Spinal cord (tissue), 10 donors: ENCODE measurements at places on chromosomes 13 and 19.

- no peak for DNase-seq
Measured at GRCh38 chr13:72763411-72763810, 18.3 kb downstream of the DIS3 start.

GRCh38 chr19:12603714-12604113 lies 6.9 kb downstream of the ZNF490 start:
- DNase-seq: no peak

DNA sequence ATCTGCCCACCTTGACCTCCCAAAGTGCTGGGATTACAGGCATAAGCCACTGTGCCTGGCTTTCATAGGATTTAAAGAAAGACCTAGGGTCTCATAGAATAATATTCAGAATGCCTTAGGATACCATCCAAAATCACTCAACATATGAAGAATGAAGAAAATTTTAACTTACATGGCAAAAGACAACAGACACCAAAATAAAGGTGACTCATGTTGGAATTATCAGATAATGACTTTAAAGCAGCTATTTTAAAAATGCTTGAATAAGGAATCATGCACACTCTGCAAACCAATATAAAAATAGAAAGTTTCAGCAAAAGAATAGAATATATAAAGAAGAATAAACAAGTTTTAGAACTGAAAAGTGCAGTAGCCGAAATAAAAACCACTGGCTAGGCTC lies 29.3 kb downstream of the ZNF566 start:
- no peak for DNase-seq

- no peak for DNase-seq
Measured at GRCh38 chr13:44629465-44630183, 53.5 kb upstream of the TSC22D1 start.

GRCh38 chr13:34363266-34363665 lies 545.3 kb downstream of the RFC3 start:
- no peak for DNase-seq

DNA sequence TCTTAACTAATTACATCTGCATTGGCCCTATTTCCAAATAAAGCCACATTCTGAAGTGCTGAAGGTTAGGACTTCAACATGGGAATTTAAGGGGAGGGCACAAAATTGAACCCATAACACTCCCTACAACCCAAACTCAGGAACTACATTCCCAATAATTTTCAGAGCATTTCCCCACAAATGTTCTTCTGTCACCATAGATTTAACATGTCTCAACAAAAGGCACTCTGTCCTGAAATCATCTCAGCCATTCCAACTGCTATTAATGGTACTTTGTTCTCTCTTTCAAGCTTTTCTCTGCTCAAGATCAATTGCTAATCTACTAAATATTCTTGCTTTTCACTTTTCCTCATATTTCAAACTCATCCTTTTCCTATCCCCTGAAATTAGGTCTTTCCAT lies 74.0 kb upstream of the SOX1 start:
- no peak for DNase-seq

GRCh38 chr13:73803997-73804396 lies 330.2 kb downstream of the KLF12 start:
- no peak for DNase-seq

DNA sequence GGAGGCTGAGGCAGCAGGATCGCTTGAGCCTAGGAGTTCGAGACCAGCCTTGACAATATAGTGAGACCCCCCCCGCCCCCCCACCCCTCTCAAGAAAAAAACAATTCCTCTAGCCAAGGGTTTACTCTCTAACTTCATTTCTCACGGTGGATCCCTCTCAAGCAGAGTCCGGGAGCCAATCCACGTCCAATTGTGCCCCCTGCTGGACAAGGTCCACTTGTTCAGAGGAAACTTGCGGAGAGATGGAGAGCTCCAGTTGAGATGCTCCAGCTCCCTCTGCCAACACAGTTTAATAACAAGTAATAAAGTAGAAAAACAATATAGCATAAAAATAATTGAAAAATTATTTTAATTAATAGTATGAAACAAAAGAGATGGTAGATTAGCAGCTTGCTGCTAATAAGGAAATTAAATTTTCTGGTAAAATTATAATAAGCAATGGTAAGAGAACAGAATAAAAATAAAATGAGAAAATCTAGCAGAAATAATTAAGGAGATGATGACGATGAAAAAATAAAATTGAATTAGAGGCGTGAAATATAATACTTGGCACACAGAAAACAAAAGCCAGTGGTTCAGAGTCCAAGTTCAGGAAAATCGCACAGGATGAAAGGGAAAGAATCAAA lies 14.5 kb upstream of the SIGLEC14 start:
- DNase-seq: peak; percentile 94

DNA sequence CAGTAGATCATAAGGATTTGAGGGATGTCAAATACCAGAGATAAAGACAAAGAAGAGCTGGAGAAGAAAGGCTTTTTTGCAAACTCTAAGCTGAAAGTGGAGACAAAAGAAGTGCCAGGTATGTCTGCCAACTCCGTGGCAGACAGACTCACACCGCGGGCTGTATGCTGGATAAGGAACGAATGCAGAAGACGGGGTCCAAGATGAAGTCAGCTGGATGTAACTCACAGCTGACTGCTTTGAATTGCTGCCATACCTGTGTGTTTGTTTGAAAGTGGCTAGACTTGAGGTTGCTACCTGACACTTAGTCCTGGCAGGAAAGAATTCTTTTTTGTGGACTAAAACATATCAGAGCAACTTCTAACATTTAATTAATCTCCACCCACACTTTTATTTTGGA lies 398.8 kb downstream of the DLEU7 start:
- no peak for DNase-seq

DNA sequence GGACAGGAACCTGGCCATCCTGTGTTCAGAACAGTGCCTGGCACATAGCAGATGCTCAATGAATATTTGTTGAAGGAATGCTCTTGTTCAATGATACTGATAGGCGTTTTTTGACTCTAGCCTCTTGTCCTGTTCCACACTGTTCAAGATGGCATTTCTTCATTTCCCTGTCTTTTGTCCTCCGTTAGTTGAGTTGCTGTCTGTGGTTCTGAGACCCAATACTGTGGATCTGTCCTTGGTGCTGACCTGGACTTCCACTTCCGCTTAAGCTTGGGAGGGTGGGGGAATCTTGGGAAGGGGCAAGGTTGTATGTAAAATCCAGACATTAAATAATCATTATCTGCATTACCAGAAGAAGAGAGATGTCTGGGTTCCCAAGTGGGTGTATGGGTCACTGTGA lies 8.3 kb upstream of the KCNN4 start:
- peak; percentile 28 for DNase-seq

DNA sequence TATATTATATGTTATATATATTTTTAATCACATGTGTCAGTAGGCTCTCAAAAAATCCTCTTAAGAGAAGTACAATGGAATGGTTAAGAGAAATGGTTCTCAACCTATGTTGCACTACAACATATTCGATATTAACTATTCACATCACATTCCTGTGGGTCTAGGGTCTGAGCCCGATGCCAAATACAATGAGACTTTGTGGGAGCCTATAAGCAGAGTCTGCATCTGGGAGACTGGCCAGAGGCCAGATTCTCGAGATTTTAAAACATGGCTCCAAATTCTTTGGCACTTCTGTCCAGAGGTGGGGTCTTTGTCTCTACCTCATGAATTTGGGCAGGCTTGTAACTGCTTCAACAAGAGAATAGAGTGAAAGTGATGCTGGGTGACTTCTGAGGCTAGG lies 79.4 kb upstream of the NBEA start:
- DNase-seq: no peak

- peak; percentile 81 for DNase-seq
Measured at GRCh38 chr19:3057275-3057714, 5.0 kb downstream of the TLE5 start.

- DNase-seq: no peak
Measured at GRCh38 chr19:8396185-8396562, 6.0 kb downstream of the RAB11B start.

DNA sequence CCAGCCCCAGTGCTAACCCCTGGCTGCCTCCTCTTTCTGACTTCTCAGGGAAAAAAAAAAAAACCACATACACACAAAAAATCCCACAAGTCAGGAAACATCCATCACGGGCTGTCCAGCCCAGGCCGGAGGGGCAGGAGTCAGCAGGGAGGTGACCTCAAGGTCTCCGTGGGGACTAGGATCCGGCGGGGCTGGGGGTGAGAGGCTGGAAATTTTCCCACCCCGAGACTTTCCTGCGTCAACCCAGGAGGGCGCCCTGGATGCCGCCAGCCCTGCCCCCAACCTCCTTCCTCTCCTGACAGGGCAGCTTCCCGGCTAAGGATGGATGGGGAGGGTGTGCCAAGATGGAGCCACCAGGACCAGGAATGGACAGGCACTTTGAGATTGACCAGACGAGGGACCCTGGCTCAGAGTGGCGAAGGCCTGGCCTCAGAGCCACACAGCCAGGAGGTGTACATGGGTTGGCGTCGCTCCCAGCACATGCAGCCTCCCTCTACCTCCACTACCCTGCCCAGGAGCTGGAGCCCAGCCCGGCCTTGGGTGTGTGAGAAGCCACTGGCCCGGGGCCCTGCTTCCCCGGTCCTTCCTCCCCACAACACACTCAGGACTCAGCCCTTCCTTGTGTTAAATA lies 33.3 kb downstream of the BLOC1S3 start:
- DNase-seq: no peak

DNA sequence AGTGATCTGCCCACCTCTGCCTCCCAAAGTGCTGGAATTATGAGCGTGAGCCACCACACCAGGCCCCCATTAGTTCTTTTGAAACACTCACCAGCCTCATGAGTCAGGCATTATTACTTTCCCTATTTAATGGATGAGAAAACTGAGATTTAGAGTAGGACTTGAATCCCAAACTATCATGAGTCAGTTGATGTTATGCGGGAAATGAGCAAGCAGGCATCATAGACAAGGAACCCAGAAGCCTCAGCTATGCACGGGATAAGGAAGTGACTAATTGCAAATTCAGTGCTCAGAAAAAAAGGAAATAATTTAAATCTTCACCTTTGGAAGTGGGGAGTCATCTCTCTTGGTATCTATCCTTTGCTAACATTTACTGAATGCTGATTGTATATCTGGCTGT lies 217.5 kb downstream of the ABCC4 start:
- no peak for DNase-seq

- DNase-seq: no peak
Measured at GRCh38 chr13:98979012-98979660, 1.3 kb upstream of the DOCK9 start.

- no peak for DNase-seq
Measured at GRCh38 chr13:51494156-51494555, 41.3 kb upstream of the INTS6 start.

DNA sequence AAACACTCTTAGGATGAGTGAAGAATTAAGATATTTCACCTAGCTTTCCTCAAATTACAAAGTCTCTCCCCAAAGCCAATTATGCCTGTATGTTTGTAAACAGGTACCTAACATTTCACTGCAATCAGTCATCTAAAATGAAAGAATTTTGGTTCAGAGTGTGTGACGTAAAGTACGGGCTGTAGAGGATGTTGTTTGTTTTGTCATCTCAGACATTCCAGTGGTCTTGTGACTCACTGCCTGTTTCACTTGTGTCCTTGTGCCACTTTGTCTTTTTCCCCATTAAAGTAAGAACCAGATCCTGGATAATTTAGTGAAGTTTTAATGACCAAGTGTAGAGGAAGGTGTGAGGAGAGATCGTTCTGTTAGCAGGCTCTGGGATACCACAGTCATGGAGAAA lies 28.6 kb upstream of the EID2 start:
- no peak for DNase-seq

DNA sequence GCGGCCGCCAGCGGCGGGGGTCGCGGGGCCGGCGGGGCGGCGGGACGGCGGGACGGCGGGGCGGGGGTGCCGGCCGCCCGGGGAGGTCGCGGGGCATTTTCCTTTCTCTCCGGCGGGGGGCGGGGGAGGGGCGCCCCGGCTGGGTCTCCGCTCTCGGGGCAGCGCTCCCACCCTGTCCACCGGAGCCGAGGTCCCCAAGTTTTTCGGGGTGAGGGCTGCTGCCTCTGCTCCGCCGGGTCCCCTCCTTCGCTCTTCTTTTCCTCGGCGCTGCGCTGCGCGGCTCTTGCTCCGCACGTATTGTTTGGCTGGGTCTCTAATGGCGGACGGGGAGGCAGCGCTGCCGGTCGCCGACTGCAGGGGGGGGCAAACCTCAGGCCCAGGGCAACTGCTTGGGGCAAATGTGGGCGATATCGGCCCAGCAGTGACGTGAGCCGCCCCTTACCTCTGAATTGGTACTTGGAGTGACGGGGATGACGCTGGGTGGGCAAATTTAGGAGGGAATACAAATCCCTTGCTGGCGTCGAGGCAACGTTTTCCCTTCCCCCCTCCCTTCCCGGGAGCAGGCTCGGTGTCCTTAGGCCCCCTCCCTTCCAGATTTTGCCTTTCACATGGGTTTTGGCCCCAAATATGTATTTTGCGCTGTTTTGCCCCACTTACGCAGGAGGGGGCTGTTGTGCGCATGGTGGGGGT lies 759 bp downstream of the ZMYM2 start:
- DNase-seq: peak; percentile 79

GRCh38 chr13:24679686-24680085 lies 522 bp upstream of the ATP12A start:
- no peak for DNase-seq

DNA sequence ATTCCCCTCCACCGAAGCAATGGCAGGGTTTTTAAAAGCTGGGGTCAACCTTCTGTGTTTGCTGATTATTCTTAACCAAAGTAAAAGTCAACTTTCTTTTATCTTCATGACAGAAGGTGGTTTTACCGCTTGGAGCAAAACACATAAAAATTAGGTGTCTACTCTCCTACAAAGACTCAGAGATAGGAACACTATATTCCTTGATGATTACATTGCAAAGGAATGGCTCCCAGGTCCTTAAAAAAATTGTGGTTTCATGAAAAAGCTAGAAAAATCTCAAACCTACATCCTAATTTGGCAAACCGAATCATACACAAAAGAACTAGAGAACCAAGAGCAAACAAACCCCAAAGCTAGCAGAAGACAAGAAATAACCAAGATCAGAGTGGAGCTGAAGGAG lies 760.4 kb upstream of the PCDH20 start:
- no peak for DNase-seq

GRCh38 chr19:48637449-48637947 lies 319 bp upstream of the DBP start:
- DNase-seq: peak; percentile 99

GRCh38 chr19:51121257-51121656 lies 3.4 kb upstream of the SIGLEC9 start:
- DNase-seq: no peak

GRCh38 chr19:21908066-21908465 lies 72.1 kb upstream of the ZNF43 start:
- no peak for DNase-seq

GRCh38 chr19:51742789-51743188 lies 8.9 kb downstream of the FPR1 start:
- no peak for DNase-seq
